ENCODE measurements at places on chromosomes 7 and 10. TPM values are rescaled to one million over a fixed set of nuclear protein-coding genes. Genes with fewer than 3 reads are reported as not detected.

MYO3A gene
- total RNA-seq: not detected

DNA sequence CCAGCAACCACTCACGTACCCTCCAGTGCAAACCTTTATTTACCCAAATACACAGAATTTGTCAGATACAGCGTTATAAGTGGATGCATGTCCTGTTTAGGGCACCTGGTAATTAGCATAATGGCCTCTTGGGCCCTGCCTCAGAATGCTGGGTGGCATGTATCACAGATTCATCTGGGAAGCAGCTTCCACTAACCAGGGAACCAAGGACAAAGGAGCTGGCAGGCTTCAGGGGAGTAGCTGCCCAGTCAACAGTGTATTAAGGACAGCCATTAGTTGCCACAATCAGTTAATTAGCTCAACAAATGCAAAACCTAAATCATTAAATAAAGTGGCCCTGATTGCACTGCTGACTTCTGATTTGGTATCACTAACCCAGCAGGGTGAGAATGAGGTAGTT is 105.7 kb downstream of the RAPGEF5 start:
- DNase-seq: no peak
- no peak overlapping the region for H3K4me3 ChIP-seq
- no peak overlapping the region for H3K27ac ChIP-seq
- H3K36me3 ChIP-seq: no peaks in the 10 kb centered on the region
- H3K27me3 ChIP-seq: peaks cover 8% of the 10 kb centered on the region

GRCh38 chr7:152411389-152411788 is 24.4 kb downstream of the KMT2C start:
- H3K36me3 ChIP-seq: peaks cover 2% of the 10 kb centered on the region
- no peak overlapping the region for H3K27ac ChIP-seq
- peaks cover 2% of the 10 kb centered on the region for H3K4me1 ChIP-seq
- no peaks in the 10 kb centered on the region for H3K27me3 ChIP-seq

DNA sequence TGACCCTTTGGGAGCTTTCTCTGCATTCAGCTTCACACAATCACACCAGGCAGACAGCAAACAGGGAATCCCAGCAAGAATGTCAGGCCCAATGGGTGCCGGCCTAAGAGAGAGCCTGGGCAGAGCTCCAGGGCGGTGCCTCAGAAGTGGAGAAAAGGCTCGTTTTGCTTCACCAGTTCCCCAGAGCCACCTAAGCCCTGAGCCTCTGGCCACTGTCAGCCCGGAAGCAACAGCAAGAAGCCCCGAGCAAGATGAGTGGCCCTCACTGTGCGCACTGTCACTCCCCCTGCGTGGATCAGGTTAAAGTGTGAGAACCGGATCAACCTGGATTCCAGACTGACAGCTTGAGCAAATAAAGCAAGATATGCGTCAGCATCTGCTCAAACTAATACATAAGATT is 14.7 kb downstream of the CNPY1 start:
- H3K36me3 ChIP-seq: no peaks in the 10 kb centered on the region
- H3K27ac ChIP-seq: no peak overlapping the region
- H3K4me1 ChIP-seq: peaks cover 7% of the 10 kb centered on the region
- H3K27me3 ChIP-seq: peaks cover 64% of the 10 kb centered on the region

GRCh38 chr7:5422396-5423305 is 983 bp downstream of the TNRC18 start:
- H3K27me3 ChIP-seq: peaks cover 63% of the 10 kb centered on the region
- H3K4me1 ChIP-seq: peaks cover 18% of the 10 kb centered on the region
- peak; percentile 64 for DNase-seq
- H3K4me3 ChIP-seq: peak overlapping the region; percentile 68

- no peaks in the 10 kb centered on the region for H3K36me3 ChIP-seq
- peaks cover 17% of the 10 kb centered on the region for H3K27me3 ChIP-seq
- DNase-seq: no peak
- H3K4me3 ChIP-seq: no peak overlapping the region
Measured at GRCh38 chr10:8282340-8282739, 227.9 kb downstream of the GATA3 start.

DNA sequence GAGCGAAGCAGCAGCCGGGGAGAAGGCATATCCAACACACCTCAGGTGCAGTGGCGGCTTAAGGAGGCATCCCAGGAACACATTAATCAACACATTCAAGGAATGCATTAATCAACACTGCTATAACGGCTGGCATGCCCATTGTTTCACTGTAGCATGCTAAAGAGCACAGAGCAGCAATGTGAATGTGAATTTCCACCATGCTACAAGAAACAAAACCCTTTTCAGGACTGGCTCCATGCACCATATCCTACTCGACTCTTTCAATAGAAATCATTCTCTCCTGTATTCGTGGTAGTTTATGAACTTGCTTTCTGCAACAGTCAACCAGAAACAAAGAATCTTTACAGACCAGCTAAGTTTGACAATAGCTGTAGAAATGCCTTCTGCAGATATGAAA is 149.0 kb downstream of the NRCAM start:
- no peak overlapping the region for H3K4me3 ChIP-seq
- H3K36me3 ChIP-seq: no peaks in the 10 kb centered on the region
- H3K4me1 ChIP-seq: peaks cover 2% of the 10 kb centered on the region
- H3K27me3 ChIP-seq: peaks cover 4% of the 10 kb centered on the region
- H3K27ac ChIP-seq: no peak overlapping the region

DNA sequence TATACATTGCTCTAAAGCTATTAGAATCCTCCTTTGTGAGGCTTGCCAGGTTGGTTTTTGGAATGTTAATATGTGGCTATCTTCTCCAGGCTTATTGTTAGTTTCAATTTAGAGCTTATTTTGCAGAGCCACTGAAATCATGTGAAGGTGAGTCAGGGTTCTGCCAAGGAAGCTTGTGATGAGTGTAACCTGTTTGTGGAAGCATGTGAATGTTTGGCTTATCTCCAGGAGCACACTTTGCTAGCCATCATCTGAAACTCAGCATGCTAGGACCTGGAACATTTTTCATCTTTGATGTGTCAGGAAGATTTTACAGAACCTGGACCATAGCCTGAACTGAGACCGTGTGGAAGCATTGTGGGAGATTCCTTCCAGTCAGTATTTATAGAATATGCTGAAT is 197.3 kb downstream of the PPP1R9A start:
- no peaks in the 10 kb centered on the region for H3K27me3 ChIP-seq
- H3K4me1 ChIP-seq: no peaks in the 10 kb centered on the region
- H3K4me3 ChIP-seq: no peak overlapping the region
- no peak overlapping the region for H3K27ac ChIP-seq
- H3K36me3 ChIP-seq: no peaks in the 10 kb centered on the region

TEX36 gene
- not detected for total RNA-seq

OR2A14 gene
- total RNA-seq: not detected

PTF1A gene
- total RNA-seq: not detected

SLC18A2 gene
- not detected for total RNA-seq

- peaks cover 4% of the 10 kb centered on the region for H3K4me1 ChIP-seq
- H3K27ac ChIP-seq: no peak overlapping the region
- DNase-seq: peak; percentile 53
- no peaks in the 10 kb centered on the region for H3K27me3 ChIP-seq
- peaks cover 33% of the 10 kb centered on the region for H3K36me3 ChIP-seq
Measured at GRCh38 chr7:154997840-154998370, 5.0 kb downstream of the PAXIP1 start.

SPDYE11 gene
- not detected for total RNA-seq

- H3K4me3 ChIP-seq: no peak within 1 kb of the TSS
- H3K27me3 ChIP-seq: peaks cover 46% of the 10 kb centered on the region
- peak within 1 kb of the TSS; percentile 67 for H3K27ac ChIP-seq
- no peak for DNase-seq
- H3K36me3 ChIP-seq: peaks cover 11% of the 10 kb centered on the region
Measured at GRCh38 chr7:1232623-1233332, at the start of gene UNCX. Gene UNCX, plus strand, starts transcription at chr7:1232872. Its CDS starts 146 bp downstream, at chr7:1233018.

DNA sequence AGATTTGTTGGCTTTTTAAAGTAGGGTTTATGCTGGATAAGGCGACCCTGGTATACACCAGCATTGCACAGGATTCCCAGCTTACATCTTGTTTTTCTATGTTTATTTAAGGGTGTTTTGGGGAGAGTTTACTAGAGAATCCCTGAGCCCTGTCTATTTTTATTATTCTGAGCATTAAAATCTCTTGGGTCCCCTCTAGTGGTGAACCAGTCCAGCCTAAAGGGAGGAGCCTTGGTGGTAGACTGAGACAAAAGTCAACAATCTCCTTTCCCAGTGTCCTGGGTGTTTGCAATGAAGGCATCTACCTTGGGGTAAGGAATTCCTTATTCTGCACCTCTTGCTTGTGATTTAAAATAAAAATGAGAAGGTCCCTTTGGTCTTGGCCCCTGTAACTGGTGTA is 38.2 kb downstream of the ANTXRL start:
- H3K4me1 ChIP-seq: no peaks in the 10 kb centered on the region
- DNase-seq: peak; percentile 53
- peaks cover 21% of the 10 kb centered on the region for H3K27me3 ChIP-seq
- no peak overlapping the region for H3K4me3 ChIP-seq
- H3K36me3 ChIP-seq: no peaks in the 10 kb centered on the region
- H3K27ac ChIP-seq: no peak overlapping the region

DNA sequence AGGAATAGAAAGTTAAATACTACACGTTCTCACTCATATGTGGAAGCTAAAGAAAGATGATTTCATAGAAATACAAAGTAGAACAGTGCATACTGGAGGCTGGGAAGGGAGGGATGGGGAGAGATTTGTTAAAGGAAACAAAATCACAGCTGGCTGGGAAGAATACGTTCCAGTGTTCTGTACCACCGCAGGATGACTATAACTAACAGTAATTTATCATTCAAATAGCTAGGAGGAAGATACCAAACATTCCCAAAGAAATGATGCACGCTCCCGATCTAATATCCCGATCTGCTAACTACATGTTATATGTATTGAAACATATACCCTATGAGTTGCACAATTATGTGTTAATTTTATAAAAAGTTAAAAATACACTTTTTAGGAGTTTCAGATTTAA is 162.3 kb downstream of the ZMYND11 start:
- H3K4me1 ChIP-seq: no peaks in the 10 kb centered on the region
- no peaks in the 10 kb centered on the region for H3K27me3 ChIP-seq
- H3K36me3 ChIP-seq: no peaks in the 10 kb centered on the region
- H3K4me3 ChIP-seq: no peak overlapping the region
- H3K27ac ChIP-seq: no peak overlapping the region

GRCh38 chr7:92226981-92227380 is 18.7 kb downstream of the KRIT1 start:
- H3K36me3 ChIP-seq: peaks cover 56% of the 10 kb centered on the region
- H3K27me3 ChIP-seq: no peaks in the 10 kb centered on the region
- no peak overlapping the region for H3K4me3 ChIP-seq
- peaks cover 11% of the 10 kb centered on the region for H3K4me1 ChIP-seq
- no peak for DNase-seq
- H3K27ac ChIP-seq: no peak overlapping the region

DNA sequence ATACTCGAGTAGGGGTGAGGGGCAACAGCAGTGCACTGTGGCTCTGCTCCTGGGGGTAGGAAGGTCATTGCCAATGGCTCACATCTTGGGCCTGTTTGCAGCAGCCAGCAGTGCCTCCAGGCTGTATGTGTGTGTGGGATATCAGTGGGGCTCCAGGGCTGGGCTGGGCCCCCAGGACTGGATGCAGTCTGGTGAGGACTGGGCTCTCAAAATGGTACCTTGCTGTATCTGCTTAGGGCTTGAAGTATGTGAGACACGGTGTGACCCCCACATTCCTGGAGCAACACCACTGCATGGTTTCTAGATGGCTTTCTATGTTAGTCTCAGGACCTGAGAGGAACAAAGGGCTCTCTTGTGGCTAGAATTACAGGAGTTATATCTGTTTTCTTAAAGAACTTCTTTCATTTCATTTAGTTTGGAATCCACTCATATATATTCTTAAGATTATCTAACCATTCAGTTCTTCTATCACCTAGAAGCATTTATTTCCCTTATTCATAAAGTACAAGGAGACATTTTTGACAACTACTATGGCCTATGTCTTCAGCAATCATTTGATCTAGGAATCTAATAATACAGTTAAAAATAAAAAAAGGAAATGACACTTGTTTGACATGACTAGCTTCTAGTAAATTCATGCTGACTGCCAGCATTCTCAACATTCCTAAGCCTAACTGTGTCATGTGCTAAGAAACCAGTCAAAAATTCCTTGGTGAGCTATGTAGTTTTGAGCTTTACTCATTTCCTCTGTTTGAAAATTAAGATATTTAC is 443.2 kb upstream of the SEMA3A start:
- no peaks in the 10 kb centered on the region for H3K4me1 ChIP-seq
- no peaks in the 10 kb centered on the region for H3K27me3 ChIP-seq
- no peak overlapping the region for H3K4me3 ChIP-seq
- no peaks in the 10 kb centered on the region for H3K36me3 ChIP-seq
- DNase-seq: no peak
- no peak overlapping the region for H3K27ac ChIP-seq

BET1 gene
- total RNA-seq: 19.1 TPM

- H3K27me3 ChIP-seq: peaks cover 2% of the 10 kb centered on the region
- H3K27ac ChIP-seq: peak overlapping the region; percentile 97
- no peaks in the 10 kb centered on the region for H3K36me3 ChIP-seq
- H3K4me3 ChIP-seq: peak overlapping the region; percentile 92
Measured at GRCh38 chr10:50622706-50623662, 772 bp downstream of the SGMS1 start.

DPYSL4 gene
- total RNA-seq: 32.5 TPM

Data from activated CD4-positive, alpha-beta T cell treated with anti-CD3 and anti-CD28 coated beads, Interleukin-2, amount 10 ng/mL, durations not matched to agents 24 days and 14 days (primary cell).